ENCODE measurements at places on chromosomes 3 and 15.

- no peak for DNase-seq
Observed at GRCh38 chr3:65412588-65412987, 626.1 kb downstream of the MAGI1 start.

- no peak for DNase-seq
Observed at GRCh38 chr3:113002679-113003078, 11.9 kb downstream of the GTPBP8 start.

GRCh38 chr15:32852771-32853170 is 135.0 kb downstream of the GREM1 start:
- no peak for DNase-seq

DNA sequence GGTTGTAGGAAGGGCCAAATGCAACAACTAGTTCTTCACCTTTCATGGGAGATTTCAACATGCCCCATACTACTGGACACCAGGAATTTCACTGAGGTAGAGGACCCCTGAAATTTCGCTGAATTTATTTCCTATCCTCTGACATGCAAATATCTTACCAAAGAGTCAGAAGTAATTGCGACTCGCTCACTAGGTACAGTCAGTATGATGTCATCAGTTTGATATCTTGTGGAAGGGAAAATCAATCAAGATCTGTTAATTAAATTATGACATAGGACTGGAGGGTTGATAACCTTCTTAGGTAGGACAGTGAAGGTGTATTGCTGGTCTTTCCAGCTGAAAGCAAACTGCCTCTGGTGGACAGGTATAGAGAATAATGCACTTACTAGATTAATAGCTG is 74.9 kb upstream of the TNIK start:
- DNase-seq = no peak

Data from GM12891 (cell line).